GM10248 (cell line): ENCODE measurements at places on chromosomes 3 and 15.

DNA sequence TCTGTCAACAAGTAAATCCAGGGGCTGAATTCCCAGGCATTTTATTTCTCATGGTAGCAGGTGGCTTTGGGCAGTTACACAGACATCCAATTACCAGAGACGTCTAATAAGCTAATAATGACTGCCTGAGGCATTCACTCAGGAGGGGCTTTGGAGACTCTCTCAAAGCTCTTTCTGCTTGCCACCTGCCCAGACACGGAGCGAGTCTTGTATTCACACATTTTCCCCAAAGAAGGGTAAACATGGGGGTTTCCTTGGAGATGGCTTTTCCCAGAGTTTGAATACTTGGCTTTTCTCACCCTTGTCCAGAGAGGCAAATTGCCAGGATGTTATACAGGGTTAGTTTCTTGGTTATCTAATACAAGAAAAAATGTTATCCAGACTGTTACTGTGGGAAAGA, 132.6 kb downstream of the DIPK2A start:
- no peak for DNase-seq

- DNase-seq = no peak
These were observed 63.0 kb downstream of the LINGO1 start for GRCh38 chr15:77569729-77570125.

GRCh38 chr3:16319723-16320122, 54.7 kb downstream of the OXNAD1 start:
- peak; percentile 6 for DNase-seq

GRCh38 chr3:39190281-39191025, 1.9 kb downstream of the XIRP1 start:
- no peak for DNase-seq

DNA sequence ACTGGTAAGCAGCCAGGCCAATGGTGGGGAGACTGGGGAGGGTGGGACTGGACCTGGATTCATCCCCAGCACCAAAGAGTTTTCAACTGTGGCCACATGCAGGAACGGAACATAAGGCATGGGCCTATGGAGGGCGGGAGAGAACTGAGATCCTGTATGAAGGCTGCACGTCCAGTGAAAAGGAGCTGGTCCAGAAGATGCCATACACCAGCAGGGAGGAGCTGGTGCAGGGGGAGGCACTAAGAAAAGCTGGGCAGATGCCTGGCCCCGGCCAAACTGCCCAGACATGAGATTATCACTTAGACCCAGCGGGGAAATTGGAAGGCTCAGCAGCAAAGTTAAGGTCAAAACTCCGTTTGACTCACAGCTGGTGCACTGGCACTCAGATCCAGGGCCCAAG, 58.1 kb upstream of the MCF2L2 start:
- no peak for DNase-seq

GRCh38 chr3:167653760-167654159, at the start of gene WDR49:
Gene WDR49, minus strand, starts transcription at chr3:167653942. Its CDS starts 517 bp downstream, at chr3:167653425.
- DNase-seq = peak; percentile 10

DNA sequence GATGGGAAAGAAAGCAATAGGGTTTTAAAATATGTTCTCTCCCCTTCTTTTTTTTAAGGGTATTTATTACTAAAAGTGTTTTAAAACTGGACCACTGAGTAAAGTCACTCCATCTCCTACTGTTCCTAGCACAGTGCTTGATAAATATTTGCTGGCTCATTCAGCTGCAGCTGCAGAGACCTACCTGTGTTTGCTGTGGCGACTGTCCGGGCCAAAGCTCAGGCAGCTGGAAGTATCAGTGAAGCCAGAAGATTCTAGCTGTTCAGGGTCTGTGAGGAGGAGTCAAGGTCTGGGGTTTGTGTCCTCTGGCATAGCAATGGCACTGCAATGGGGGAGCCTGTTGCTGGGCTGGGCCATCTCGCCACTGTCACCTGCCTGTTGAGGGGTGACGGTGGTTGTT, 109.9 kb downstream of the RPLP1 start:
- DNase-seq = no peak

GRCh38 chr3:43259626-43260025, 26.7 kb upstream of the SNRK start:
- no peak for DNase-seq

DNA sequence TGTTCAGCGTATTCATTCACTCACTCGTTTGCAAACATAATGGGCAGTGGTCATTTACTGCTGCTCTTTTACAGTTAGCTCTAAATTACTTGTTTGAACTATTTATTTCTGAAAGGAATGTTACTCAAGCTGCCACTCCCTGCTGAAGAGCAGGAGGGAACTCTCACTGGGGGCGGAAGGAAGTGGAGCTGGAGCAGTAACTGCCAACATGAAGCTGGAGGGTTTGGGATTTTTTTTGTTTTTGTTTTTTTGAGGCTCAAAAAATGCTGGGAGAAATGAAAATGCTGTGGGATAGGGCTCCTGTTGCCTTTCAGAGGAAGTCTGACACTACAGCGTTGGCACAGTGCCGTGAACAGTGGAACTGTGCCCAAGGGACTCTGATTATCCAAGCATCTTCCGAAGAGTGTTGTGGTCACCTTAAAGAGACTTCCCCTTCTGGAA, 44.1 kb downstream of the SENP2 start:
- DNase-seq = no peak

GRCh38 chr3:158488670-158489069, 82.3 kb upstream of the MLF1 start:
- no peak for DNase-seq

- DNase-seq = no peak
These were observed 3.2 kb downstream of the CCDC71 start for GRCh38 chr3:49162751-49163419.

DNA sequence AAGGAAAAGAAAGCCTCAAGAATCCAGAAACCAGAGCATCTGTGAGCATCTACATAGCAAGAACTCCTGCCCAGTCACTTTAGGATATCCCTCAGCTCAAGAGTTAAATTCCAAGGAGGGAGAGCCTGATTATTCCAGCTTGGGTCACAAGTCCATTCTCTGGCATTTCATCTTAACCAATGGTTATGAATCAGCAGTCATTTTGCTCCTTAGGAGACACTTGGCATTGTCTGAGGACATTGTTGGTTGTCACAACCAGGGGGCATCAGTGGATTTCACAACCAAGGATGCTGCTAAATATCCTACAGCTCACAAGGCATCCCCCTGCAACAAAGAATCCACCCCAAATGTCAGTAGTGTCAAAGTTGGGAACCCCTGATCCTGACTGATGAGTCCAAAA, 51.0 kb upstream of the LMCD1 start:
- DNase-seq = no peak

- DNase-seq = no peak
These were observed 64.4 kb downstream of the PRKAR2A start for GRCh38 chr3:48783304-48783703.

GRCh38 chr15:86968244-86968643, 888.6 kb downstream of the AGBL1 start:
- no peak for DNase-seq

DNA sequence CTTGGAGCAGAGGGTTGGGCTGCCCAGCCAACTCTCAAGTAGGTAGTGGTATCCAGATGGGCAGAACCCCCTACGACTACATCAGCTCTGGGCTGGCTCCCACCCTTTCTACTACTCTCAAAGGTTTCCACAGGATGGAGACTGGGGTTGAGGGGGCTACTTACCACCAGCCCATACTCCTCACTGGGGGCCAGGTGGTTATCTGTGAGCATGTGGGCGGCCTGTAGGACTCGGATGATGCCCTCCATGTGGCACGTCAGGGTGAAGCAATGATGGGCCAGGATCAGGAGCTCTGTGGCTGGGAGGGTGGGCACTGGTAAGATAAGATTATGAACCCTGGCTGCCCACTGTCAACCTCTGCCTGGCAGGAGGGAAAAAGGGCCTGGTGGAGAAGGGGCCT, 33.4 kb downstream of the EIF3J start:
- DNase-seq = no peak

DNA sequence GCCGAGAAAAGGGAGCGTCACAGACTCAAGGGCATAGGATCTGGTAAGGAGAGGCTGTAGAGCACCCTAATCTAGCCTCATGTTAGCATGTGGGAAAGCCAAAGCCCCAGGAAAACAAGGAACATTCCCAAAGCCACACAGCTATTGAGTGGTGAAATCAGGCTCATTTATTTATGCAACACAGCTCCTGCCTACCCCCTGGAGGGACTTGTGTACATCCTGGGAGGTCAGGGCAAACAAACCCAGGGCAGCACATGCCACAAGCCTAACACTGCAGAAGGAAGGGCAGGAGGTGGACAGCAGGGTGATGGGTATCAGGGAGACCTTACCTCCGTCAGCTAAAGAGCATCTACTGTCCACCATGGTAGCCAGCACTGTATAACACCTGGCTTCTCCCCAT, 283.5 kb downstream of the RPLP1 start:
- DNase-seq = no peak

GRCh38 chr3:47884603-47885002, 81.7 kb downstream of the DHX30 start:
- peak; percentile 32 for DNase-seq

GRCh38 chr3:103791786-103792515, 1357.1 kb downstream of the ZPLD1 start:
- no peak for DNase-seq

- DNase-seq = no peak
These were observed 1.9 kb downstream of the MORC1 start for GRCh38 chr3:109116031-109116430.

- DNase-seq = no peak
These were observed 8.3 kb upstream of the USP8 start for GRCh38 chr15:50415752-50416404.

- DNase-seq = no peak
These were observed 3.5 kb upstream of the ZBTB11 start for GRCh38 chr3:101680466-101680865.

DNA sequence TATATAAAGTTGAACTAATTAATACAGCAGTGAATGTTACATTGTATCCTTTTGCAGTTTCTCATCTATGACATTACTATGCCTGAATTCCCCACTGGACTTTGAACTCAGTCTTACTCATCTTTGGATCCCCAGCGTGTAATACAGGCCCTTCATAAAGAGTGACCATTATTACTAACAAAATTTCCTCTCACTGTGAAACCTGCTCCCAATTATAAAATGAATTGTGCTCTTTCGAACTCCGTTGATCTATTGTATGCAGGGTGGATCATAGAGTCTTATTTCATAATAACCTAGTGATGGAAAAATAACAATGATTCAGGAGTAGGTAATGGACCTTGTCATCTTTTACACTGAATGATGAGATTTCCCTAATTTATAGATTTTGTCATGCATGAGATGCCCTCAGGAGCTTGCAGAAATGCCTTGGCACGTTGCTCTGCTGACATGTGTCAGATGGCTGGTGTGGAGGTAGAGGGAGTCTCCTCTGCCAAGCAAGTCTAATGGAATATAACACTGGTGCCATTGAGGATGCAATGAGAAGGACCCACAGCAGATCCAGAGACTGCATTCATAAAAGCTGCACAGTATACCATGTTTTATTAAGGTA, 25.5 kb downstream of the B3GNT5 start:
- DNase-seq = no peak

- DNase-seq = peak; percentile 82
These were observed 32.9 kb downstream of the B3GNT5 start for GRCh38 chr3:183285828-183286457.

DNA sequence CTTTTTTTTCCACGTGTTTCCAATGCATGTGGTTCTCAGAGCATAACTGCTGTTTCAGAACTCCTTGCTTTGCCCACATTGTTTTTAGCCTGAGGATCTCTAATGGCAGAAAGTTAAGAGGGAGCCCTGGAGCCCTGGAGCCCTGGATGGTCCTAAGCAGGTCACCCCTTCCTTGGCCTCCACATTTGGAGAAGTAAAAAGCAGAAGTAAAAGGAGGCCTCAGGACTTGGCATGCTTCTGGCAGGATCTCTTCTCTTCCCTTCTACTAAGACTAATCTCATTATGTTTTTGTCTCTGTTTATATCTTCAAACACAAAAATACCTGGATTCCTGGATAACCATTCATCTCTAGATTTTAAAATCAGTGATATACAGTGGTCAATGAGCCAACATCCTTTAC, 50.1 kb downstream of the P2RY1 start:
- DNase-seq = no peak

DNA sequence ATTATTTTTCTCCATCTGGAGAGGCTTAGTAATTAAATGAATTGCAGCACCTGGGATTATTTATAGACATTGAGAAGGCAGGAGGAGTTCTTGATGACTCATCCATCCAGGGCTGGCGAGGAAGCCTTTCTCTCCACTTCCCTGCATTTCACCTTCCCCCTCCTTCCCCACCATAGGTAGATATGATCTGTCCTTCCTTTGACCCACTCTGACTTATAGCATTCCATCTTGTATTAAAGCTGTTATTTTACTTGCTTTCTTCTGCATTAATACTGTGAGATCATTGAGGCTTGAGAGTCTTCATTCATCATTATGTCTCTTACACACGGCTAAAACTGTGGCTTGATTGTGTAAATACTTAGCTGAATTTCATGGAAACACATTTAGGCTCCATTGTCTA, 288.8 kb downstream of the FEZF2 start:
- no peak for DNase-seq

GRCh38 chr15:80182611-80183261, 29.9 kb downstream of the FAH start:
- DNase-seq = no peak

DNA sequence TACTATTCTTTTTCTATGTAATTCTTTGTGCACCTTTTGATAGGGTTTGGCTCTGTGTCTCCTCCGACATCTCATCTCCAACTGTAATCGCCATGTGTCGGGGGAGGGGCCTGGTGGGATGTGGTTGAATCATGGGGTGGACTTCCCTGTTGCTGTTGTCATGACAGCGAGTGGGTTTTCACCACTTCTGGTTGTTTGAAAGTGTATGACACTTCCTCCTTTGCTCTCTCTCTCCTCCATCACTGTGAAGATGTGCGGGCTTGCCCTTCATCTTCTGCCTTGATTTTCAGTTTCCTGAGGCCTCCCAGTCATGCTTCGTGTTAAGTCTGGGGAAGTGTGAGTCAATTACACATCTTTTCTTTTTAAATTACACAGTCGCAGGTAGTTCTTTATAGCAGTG, 225.8 kb upstream of the DPPA4 start:
- DNase-seq = no peak

DNA sequence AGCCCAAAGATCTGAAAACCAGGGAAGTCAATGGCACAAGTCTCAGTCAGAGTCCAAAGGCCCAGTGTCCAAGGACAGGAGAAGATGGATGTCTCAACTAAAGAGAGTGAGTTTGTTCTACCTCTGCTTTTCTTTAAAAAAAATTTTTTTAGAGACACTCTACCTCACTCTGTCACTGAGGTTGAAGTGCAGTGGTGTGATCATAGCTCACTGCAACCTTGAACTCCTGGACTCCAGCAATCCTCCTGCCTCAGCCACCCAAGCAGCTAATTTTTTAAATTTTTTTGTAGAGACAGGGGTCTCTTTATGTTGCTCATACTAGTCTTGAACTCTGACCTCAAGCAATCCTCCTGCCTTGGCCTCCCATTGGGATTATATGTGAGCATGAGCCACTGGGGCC, 39.9 kb upstream of the KPNA4 start:
- DNase-seq = no peak
